ENCODE measurements at places on chromosomes 6 and 20.

- no peak for DNase-seq
Measured at GRCh38 chr6:159633196-159633595, 59.8 kb downstream of the SOD2 start.

- DNase-seq: no peak
Measured at GRCh38 chr6:150253489-150253888, 110.6 kb downstream of the PPP1R14C start.

GRCh38 chr6:111626441-111626840 lies 20.8 kb upstream of the TRAF3IP2 start:
- DNase-seq: peak; percentile 69

DNA sequence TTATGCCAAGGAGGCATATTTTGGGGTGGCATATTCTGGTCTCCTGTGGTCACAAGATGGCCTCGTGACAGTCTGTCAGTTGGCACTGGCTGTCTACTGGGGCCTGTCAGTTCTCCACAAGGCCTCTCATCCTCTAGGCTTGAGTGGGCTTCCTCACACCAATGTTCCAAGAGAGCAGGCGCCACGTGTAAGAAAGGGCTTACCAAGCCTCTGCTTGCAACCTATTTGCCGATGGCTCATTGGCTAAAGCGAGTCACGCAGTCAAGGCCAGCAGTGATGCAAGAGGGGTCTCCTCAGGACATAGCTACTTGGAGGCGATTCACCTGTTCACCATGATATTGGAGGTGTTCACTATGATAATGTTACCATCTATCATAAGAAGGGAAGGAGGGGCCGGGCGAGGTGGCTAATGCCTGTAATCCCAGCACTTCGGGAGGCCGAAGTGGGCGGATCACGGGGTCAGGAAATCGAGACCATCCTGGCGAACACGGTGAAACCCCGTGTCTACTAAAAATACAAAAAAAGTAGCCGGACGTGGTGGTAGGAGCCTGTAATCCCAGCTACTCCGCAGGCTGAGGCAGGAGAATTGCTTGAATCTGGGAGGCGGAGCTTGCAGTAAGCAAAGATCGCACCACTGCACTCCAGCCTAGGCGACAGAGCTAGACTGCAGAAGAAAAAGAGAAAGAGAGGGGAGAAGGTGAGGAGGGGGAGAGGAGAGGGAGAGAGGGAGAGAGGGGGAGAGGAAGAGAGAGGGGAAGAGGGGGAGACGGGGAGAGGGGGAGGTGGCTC lies 35.3 kb downstream of the C6orf52 start:
- no peak for DNase-seq

DNA sequence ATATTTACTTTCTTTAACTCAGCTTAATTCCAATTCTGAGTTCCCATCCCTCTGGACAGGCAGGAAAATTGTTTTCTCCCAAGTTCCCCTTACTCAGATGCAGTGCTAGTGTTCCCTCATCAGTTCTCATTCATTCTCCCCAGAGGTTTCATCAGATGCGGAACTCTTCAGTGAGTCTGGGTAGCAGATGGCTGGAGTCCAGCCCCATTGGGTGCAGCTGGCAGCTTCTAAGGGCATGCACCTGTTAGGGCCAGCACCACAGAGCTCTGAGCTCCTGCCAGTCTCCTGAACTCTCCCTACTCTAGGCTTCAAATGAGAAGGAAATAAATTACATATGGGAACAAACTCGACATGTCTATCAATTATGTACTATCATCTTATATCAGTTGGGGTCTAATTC lies 76.6 kb downstream of the SOD2 start:
- DNase-seq: peak; percentile 94

DNA sequence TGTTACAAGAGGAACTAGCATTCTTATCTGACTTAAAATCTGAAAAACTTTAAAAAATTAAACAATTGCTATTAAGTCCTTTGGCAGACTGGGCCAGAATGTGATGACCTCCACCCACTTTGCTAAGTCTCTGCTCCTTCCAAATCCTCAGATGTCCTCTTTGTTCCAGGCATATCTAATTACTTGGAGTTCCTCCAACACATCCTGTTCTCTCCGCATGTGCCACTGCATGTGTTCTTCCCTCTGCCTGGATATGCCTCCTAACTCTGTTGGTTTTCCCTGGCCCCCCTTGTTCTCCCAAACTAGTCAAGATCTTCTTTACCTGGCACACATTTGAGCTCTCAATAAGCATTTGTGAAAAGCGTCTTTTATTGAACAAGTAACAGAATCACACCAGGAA lies 23.1 kb downstream of the ELOVL2 start:
- no peak for DNase-seq

GRCh38 chr6:115356371-115356770 lies 704.3 kb downstream of the FRK start:
- no peak for DNase-seq

GRCh38 chr6:151537556-151537955 lies 43.7 kb downstream of the CCDC170 start:
- no peak for DNase-seq

DNA sequence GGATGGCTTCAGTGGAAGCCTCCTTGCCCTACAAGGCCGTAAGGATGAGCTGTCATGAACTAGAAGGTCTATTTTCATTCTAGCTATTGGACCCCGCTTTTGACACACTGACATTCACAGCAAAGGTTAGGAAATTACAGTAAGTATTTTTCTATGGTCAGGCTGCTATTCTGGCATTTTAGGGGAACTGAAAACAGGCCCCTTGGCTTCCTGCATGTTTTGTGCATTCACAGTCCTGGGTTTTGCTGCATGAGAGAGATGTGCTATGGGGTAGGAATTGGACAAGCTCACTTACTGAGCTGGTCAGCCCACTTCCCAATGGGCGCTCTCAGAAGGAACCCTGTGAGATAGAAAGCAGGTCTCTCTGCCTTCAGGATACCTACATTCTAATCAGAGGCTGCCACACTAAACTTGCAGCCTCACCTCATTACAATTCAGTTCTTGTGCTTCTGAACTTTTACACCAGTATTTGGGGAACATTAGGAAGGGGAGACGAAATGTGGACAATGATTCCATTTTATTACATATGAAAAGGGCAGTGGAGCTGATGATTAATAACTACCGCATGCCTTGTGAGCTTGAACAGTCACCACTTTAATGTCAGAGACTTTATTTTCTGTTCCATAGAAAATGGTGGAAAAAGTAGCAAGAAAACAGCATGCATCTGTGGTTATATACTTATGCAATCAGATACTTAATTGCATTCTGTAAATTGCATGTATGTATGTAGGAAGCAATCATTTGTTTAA lies 86.6 kb upstream of the TAB2 start:
- no peak for DNase-seq

- peak; percentile 83 for DNase-seq
Measured at GRCh38 chr6:43724914-43725642, 37.5 kb upstream of the MRPS18A start.

- DNase-seq: no peak
Measured at GRCh38 chr6:66508433-66508832, 801.4 kb upstream of the EYS start.

DNA sequence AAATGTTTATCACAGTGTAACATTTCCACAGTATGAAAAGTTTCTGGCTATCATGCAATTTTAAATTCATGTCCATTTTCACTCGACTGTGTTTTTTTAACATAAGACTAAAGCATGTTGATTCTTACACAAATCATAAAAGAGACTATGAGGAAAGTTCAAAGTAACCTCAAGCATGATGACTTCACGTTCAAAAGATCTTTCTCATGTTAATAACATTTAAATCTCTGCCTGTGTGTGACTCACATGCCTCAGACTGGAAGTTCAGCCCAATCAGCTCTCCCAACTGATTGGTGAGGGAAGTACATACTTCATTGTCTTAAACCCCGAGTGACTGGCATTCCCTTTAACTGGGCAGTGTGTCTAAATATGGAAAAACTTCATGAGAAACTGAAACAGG lies 37.4 kb downstream of the ATXN1 start:
- peak; percentile 91 for DNase-seq

DNA sequence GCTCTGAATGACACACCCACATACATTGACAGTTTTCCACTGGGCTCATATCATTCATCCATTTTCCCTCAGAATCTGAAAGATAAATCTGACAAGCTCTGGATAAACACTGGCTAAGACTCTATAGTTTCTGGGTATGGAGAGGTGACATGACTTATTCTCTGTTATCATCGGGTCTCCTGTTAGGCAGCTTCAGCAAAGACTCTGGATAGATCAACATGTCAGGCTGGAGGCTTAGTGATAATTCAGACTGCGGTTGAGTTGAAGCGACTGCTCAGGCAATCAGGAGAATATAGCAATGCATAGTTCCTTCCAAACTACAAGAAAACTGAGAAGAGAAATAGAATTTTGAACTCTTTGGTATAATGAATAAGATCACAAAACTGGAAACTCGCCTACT lies 394.6 kb downstream of the CBLN4 start:
- DNase-seq: no peak

- DNase-seq: peak; percentile 29
Measured at GRCh38 chr20:11912013-11912658, 5.6 kb upstream of the BTBD3 start.

- no peak for DNase-seq
Measured at GRCh38 chr20:9491324-9491723, 23.1 kb upstream of the LAMP5 start.

DNA sequence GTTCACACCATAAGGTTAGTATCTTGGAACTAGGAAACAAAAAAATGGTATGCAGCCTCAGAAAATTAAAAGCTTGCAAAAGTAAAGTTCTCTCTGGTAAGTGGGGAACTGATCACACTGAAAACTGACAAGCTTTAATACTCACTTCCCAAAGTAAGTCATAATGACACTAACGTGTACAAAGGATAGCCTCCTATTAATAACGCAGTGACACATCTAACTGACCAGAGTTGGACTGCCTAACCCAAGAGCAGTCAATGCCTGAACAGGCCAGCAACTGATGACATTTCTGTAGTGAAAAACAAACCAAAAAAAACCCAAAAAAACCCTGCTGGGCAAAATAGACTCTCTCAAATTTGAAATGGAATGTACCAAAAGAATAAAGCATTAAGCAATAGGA lies 30.7 kb downstream of the CHD6 start:
- peak; percentile 70 for DNase-seq

DNA sequence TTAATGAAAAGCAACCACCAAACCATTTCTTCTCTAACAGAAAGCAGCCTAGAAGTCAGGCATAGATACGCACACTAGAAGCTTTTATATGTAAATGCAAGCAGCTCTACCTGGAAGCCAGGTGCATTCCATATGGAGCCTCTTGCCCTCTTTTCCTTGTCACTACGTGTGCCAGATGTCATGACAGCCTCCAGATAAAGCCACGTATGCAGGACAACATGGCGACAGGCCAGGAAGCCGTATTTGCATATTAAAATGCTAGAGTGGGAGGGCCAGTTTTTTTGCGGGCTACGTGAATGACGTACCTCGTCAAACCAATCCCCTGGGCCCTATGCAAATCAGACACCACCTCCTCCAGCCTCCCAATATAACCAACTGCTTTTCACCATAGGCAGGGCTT lies 308.1 kb upstream of the SPTLC3 start:
- DNase-seq: no peak

DNA sequence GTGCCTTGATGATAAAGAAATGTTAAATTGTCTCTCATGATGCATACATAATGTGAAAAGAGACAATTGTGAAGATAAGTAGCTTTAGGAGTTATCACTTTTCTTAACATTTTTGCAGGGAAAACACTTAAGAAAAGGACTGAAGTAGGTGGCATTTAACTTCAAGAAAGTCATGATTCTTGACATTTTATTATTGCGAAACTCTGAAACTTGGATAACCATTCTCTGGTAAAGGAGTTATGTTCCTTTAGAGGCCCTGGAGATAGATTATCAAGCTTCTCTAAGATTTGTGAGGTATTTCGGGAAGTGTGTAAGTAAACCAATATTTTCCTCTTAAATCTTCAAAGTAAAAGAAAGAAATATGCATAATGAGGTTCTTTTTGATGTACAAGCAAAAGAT lies 38.5 kb downstream of the HTR1B start:
- no peak for DNase-seq

GRCh38 chr20:51529081-51529681 lies 13.3 kb downstream of the NFATC2 start:
- DNase-seq: no peak

DNA sequence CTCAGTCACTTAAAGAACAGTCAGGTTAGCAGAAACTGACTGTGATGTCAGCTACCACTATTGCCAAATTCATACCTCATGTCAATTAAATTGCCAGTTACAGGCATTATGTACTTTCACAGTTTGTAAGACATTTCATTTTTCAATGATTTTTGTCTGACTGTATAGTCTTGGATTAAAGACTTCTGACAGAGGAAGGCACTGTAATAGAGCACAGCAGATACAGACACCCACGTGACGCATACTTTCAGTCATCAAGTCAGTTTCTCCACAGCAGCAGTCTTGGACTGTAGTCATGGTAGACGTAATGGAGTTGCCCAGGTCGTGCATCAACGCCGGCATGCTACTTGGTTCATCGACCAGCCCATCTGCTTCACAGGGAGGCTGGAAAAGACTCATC lies 29.5 kb upstream of the ELOVL5 start:
- no peak for DNase-seq

DNA sequence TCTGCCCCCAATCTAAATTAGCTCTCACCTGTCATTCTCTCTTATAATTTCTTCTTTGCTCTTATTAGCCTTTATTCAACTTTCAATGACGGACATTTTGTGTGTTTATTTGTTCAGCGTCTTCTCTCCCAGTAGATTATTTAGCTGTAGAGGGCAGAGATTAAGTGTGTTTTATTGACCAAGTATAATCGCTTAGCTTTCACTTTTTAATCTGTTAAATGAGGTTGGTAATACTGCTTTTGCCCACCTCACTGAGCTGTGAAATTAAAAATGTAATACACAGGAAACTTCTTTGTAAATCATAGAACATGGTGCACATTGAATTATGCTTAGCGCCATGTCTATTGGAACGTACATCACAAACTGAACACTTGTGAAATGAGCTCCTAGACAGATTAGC lies 3.5 kb upstream of the CCN6 start:
- DNase-seq: no peak

DNA sequence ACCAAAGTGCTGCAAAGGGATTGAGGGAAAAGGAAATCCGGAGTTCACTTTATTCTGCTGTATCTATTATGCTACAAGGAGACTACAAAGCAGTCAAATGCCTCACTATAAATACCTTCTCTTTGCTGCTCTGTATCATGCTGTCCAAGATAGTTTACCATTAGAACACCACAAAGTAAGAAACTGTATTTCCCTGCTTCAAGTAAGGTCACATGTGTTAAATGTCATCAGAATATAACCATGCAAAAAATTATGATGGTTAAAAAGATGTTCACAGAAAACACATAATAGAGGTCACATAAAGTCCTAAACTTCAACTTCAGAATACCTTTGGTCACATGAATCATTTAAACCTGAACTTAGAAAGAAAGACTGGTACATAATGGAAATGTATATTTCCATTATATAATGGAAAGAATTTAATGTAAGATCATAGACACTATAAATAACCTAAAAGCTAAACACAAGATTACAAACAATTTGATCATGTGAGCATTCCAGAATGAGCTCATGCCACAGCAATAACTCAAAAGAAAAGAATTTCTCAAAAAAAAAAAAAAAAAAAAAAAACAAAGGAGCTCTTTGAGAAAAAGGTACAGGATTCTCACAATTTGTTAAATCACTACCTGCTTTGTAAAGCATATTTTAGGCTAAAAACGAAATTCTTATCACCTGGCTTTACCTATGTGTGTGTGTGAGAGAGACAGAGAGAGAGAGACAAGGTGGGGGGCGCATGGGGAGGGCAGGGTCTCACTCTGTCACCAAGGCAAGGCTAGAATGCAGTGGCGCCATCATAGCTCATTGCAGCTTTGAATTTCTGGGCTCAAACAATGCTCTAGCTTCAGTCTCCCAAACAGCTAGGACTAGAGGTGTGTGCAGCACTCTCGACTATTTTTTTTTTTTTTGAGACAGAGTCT lies 58.7 kb downstream of the KIF13A start:
- no peak for DNase-seq

GRCh38 chr6:84853901-84854300 lies 89.5 kb upstream of the TBX18 start:
- no peak for DNase-seq
